ENCODE measurements at places on chromosomes 12 and 14.

GRCh38 chr12:121740847-121741246 is 28.3 kb downstream of the TMEM120B start:
- DNase-seq, result no peak

- DNase-seq, result no peak
These were observed 125.4 kb downstream of the KIF26A start for GRCh38 chr14:104263675-104264358.

GRCh38 chr12:67648521-67649260 is at the start of gene DYRK2:
Gene DYRK2, plus strand, starts transcription at chr12:67648745. Its CDS starts 389 bp downstream, at chr12:67649134.
- DNase-seq, result peak; percentile 56

DNA sequence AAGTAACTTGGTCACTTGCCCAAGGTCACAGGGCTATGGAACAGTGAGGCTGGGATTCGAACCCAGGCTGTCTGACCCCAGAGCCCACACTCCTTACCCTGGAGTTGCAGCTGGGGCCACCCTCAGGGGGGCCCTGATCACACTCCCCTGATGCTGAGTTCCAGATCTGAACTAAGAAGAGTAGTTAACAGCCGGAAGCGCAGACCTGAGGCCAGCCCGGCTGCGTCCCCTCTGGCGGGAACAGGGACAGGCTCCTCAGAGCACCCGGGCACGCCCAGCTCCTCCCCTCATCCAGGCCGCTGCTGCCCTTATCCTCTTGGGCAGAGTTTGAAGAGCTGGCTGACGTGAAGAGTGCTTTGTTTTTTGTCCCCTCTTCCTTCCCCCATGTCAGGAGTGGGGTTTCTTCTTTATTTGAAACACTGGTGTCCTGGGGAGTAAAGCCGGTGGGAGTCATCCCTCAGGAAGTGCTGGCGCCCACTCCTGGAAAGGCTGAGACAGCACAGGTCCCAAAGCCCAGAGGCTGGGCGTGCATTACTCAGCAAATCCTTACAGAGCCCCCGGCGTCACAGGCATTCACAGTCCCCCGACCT is 8.7 kb downstream of the PHB2 start:
- DNase-seq, result no peak

- no peak for DNase-seq
These were observed 292.6 kb downstream of the TTC8 start for GRCh38 chr14:89117012-89117411.

DNA sequence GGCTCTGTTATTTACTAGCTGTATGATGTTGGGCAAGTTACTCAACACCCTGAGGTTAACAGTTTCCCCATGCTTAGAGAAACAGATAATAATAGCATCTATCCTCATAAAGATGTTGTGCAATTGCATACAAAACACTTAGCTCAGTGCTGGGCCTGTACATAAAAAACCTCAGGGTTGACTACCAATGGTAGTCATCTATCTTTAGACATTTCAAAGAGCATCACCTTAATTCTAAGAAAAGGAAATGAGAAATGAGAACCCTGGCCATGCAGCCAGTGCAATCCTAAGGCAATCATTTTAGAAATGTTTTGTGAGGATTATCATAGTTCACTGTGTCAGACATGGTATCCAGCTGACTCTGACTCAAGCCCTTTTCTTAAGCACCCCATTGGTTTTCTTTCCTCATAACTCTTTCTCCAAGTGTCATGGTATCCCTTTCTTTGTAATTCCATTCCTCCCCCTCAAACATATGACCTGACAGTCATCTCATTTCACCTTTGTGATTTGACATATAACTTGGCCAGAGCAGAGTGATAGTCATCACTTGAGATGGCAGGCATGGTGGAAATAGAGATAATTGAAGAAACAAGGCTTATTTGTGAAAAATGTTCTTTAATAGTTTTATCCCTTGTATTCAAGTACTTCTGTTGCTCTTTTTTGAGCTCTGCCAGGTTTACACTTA is 29.5 kb upstream of the OSBPL8 start:
- no peak for DNase-seq

DNA sequence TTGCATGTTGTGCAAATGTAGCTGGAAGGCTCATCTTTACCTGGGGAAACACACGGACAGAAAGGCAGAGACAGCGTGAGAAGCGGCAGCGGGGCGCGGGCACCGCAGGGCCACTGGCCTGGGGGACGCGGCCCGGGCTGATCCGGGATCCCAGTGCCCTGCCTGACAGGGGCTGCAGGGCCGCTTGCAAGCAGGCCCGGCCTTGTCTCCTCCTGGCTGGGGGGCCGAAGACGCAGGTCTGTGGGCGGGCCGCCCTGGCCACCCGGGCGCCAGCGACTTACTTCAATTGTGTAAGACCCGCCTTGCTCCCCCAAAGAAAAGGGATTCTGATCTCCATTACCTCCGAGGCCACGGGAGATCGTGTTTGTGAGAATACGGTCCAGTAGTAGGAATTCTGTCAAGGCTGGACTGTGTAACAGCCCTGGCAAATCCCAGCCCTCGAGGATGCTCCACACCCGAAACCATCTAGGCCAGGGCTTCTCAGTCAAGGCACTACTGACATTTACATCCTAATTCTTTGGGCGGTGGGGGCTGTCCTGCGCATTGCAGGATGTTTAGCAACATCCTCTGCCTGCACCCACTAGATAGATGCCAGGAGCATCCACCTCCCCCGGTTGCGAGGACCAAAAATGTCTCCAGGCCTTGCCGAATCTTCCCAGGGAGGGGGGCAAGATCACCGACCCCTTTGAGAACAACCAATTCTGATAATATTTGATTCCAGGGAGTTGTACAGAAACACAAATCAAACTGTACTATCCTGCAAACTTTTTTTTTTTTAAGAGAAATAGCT is 95.6 kb downstream of the BCL11B start:
- DNase-seq, result no peak

DNA sequence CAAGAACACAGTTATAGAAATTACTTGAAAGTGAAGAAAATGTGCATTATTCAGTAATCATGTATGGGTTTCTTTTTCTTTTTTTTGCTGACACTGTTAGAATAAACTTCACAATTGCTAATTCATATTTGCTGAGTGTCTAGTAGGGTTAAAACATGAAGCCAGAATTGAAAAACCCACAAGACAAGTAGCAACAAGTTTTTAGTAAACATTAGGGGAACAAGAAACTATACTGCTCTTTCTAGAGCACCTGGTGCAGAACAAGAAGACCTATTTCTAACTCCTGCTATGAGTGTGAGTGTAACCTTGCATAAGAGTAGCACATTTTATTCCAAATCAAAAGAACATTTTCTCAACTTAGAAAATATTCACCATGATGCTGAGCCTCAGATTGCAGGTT is 83.2 kb downstream of the ITPR2 start:
- no peak for DNase-seq

DNA sequence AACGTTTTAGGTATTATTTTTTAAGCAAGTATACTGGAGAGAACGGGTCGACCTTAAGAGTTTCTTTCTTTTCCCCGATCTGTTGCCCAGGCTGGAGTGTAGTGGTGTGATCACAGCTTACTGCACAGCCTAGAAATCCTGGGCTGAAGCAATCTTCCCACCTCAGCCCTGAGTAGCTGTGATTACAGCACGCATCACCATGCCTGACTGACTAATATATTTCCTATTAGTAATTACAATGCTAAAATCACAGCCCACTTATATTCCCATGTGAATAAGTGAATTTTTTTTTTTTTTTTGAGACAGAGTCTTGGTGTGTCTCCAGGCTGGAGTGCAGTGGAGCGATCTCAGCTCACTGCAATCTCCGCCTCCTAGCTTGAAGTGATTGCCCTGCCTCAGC is 50.4 kb downstream of the DICER1 start:
- DNase-seq, result no peak

- no peak for DNase-seq
These were observed 497.6 kb downstream of the APAF1 start for GRCh38 chr12:99142651-99143050.

DNA sequence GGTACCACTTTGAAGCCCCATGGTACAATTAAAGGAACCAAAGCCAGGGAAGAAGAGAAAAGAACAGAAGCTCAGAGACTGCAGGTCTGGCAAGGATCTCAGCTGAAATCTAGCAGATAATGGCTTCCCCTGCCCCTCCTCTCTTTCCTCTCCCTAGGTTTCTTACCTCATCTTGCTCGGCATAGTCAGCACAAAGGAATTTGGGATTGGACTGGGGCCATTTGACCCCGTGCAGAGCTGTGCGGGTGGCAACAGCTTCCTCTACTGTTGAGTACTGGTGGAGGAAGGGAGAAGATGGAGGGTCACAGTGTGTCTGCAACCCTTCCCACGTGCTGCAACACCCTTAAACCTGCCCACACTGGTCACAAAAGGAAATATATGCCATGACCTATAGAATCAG is 4.7 kb upstream of the CDH24 start:
- DNase-seq, result no peak
